Right renal pelvis (tissue), 4 donors: ENCODE measurements at places on chromosomes 3 and 15. TPM values are rescaled to one million over a fixed set of nuclear protein-coding genes. Genes with fewer than 3 reads are reported as not detected.

DNA sequence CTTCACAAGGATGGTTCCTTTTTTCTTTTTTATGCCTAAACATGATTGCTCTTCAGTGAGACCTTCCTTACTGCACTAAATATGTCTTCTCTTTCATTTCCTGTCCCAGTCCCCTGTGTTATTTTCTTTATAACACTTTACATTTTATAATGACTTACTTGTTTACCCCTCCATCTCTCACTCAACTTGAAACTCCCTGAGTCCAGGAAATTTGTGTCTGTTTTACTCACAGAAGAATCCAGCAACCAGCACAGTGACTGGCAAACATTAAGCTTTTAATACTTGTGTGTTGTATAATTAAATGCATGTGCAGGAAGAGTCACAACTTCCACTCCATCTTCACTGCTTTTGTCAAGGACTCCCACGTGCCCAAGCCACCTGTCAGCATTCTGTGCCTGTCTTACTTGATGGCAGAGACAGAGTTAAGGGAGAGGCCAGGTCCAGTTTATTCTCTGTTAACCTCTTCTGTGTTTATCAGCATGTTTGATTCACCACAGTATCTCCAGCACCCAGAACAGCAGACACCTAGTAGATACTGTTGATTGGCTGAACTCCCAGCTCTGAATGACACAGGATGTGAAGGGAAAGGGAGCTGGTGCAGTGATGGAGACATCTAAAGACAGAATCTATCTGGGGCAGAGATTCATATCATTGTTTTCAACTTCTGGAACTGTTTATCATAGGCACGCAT lies 42.8 kb downstream of the SSR3 start:
- DNase-seq: no peak

GRCh38 chr3:48077815-48078214 lies 61.6 kb upstream of the MAP4 start:
- no peak for DNase-seq

DNA sequence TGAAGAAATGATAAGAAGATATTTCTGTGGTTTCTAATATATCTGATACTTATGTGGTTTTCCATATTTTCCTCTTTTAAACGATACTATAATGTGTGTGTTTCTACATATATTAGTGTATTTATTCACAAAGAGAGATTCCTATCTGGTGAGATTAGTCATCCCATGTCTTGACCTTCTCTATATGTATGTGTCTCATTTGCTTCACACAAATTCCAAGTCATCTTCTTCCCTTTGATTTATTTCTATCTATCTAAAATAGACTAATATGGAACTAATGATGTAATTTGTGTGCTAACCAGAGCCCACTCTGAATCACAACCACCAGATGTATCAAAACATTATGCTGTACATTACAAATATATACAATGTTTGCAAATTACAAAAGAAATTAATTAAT lies 154.7 kb upstream of the KCNMB2 start:
- no peak for DNase-seq

- DNase-seq: no peak
Observed at GRCh38 chr3:186477876-186478275, 66.3 kb downstream of the CRYGS start.

- DNase-seq: no peak
Observed at GRCh38 chr3:63656786-63657185, 4.3 kb downstream of the SNTN start.

- no peak for DNase-seq
Observed at GRCh38 chr3:128994173-128994512, 267 bp upstream of the CFAP92 start.

GRCh38 chr3:13077431-13078162 lies 4.4 kb upstream of the IQSEC1 start:
- no peak for DNase-seq

ADIPOQ gene
- polyA plus RNA-seq: 0.03 TPM

SLC12A6 gene
- polyA plus RNA-seq: 22.3 TPM

HIGD2B gene
- polyA plus RNA-seq: not detected
